ENCODE measurements at places on chromosomes 13 and 19.

DNA sequence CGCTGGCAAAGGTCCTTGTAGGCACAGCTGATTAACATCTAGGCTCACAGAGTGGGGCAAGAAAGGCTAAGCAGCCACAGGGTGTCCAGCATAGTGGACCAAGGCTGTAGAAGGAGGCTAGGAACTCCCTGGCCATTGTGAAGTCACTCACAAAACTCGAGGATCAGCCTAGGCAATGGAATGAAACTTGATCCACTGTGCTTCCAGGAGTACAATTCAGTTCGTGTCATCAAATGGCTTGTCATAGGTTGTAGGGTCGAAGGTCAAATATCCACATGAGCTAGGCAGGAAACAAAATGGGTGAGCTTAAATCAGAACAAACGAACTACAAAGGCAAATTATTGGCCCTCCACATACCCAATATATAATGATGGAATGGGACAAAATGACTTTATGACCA lies 4.4 kb upstream of the FAM187B start:
- no peak for DNase-seq

- DNase-seq = no peak
These were observed 15.6 kb downstream of the KDM4B start for GRCh38 chr19:4984438-4984990.

- no peak for DNase-seq
These were observed 457.7 kb upstream of the SPRY2 start for GRCh38 chr13:80798576-80799133.

DNA sequence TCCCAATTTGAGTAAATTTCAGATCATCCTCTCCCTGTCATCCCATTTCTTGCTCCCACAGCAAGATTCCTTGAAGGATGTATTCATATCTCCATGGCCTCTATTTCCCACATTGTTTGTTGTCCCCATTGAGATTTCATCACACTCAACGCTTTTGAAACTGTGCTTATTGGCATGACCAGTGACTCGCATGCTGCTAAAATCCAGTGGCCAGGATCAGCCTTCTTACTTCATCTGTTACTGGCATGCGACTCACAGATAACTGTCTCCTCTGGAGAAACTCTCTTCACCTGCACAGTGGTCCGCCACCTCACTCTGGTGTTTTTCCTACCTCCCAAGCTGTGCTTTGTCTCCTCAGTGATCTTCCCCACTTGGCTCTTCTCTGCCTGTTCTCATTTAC lies 95.8 kb downstream of the WASF3 start:
- no peak for DNase-seq

GRCh38 chr19:33348301-33349010 lies 25.1 kb upstream of the CEBPG start:
- DNase-seq = no peak

DNA sequence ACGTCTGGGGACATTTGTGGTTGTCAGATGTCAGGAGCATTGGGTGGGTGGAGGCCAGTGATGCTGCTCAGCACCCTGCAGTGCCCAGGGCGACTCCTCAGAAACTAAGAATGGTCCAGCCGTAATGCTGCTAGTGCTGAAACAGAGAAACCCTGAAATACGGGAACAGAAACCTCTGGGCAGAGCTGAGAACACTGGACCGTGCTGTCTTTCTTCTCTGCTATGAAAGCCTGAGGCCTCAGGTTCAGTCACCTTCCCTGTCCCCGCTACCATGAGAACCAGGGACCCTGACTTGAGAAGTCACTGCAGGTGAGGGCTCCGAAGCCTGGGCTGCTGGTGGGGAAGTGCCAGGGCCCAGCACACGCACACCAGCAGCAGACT lies 13.4 kb downstream of the CAPS start:
- no peak for DNase-seq

DNA sequence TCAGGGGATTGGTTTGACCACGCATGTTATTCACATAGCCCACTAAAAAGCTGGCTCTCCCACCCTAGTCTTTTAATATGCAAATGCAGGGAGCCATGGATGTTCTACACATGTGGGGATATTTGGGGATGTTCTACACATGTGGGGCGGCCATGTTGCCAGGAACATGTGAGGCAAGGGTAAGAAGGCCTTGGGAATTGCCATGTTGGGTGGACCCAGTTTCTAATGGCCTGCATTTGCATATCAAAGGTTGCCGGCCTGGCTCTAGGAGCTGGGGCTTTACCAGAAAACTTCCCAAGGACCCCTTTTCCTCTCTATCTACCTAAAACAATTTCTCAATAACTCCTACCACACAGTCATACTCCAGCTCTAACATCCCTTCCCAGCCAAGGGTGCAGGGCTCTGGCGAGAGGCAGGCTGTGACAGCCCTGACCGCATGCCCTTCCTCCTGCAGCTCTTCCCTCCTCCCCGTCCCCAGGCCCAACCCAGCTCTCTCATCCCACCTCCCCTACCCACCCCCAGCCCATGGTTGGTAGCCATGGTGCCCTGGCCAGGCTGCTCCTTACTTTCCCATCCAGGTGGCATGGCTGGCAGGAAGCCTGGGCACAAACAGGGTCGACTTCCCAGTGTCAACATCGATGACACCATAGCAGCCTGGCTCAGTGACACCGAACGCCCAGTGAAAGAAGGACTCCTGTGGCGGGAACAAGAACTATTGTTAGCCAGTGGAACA lies 11.0 kb downstream of the PEPD start:
- no peak for DNase-seq

DNA sequence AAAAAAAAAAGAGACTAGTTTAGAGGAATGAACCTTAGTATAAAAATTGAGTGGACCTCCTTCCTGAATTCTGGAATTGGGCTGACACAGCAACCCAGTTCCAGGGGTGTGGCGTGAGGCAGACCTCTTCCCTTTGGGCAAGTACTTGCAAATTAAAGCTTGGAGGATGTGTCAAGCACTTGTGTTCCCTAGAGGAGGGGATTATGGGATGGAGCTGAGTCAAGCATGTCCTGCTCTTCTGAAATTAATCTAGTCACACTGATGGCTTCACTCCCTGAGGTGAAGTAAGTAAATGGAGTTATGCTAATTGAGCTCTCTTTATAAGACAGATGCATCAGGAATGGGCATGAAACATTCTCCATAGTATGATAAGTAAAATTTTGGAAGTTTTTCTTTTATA lies 107.7 kb upstream of the HTR2A start:
- no peak for DNase-seq

GRCh38 chr13:49836516-49836915 lies 44.0 kb upstream of the KPNA3 start:
- no peak for DNase-seq

- no peak for DNase-seq
These were observed 10.1 kb downstream of the TMEM143 start for GRCh38 chr19:48353677-48354076.

- no peak for DNase-seq
These were observed 36.8 kb downstream of the ERICH4 start for GRCh38 chr19:41479757-41480191.

- DNase-seq = no peak
These were observed 788.9 kb downstream of the UQCRFS1 start for GRCh38 chr19:28424077-28424476.

DNA sequence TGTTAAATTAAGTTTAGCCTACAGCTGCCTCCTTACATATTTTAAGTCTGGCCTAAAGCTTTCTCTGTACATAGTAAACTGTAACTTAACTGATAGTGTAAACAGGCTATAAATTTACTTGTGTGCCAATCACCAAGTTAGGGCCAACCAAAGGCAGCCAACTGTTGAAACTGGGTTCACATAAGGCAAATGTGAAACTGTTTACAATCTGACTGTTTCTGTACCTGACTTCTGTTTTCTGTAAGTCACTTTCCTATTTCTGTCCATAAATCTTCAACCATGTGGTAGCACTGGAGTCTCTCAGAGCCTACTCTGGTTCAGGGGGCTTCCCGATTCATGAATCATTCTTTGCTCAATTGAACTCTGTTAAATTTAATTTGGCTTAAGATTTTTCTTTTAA lies 103.1 kb downstream of the RAP2A start:
- DNase-seq = no peak

DNA sequence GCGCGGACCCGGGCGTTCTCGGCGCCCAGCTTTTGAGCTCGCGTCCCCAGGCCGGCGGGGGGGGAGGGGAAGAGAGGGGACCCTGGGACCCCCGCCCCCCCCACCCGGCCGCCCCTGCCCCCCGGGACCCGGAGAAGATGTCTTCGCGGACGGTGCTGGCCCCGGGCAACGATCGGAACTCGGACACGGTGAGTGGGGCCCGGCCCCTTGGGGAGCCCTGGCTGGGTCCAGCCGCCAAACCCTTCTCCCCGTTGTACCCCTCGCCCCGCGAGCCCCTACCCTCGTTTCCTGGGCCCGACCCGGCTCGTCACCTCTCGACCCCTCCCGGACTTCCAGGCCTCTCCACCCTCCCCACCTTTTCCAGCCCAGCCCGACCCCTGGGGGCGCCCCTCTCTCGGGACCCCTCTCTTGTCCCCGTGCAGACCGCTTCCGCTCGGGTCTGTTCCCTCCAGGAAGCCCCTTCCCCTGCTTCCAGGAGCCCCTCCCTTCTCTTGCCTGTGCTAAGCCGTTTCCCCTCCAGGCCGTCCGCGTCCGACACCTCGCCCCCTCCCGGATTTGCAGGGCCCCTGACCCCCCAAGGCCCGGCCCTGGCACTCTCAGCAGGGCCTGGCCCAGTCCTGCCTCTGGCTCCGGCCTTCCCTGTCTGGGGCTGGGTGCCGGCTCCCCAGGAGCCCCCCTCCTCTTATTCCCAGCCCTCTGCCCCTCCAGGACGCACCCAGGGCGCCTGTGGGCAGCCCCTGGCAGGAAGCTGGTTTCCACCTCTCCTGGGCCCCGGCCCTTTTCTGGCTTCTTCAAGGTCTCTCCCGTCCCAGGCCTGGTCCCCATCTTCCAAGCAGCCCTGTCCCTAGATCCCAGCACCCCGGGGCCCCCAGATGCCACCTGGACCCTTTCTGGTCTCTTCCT lies 632 bp downstream of the MARK4 start:
- DNase-seq = no peak

DNA sequence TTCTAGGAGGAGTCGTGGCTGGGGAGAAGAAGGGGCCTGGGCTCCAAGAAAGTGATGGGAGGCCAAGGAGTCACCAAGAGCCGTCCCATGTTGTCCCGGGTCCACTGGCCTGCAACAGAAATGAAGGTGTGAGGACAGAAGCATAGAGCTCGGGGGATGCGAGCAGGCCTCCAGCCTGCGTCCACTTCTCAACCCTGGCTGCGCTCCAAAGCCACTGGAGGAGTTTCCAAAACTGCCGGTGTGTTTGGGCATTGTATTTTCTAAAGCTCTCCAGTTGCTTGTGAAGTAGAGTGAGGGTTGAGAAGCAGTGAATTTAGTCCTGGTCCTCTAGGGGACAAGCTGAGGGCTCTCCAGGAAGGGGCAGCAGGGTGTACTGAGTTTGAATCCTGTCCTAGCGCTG lies 13.0 kb downstream of the FFAR2 start:
- DNase-seq = no peak

GRCh38 chr19:8504171-8504570 lies 1.7 kb upstream of the PRAM1 start:
- DNase-seq = no peak

DNA sequence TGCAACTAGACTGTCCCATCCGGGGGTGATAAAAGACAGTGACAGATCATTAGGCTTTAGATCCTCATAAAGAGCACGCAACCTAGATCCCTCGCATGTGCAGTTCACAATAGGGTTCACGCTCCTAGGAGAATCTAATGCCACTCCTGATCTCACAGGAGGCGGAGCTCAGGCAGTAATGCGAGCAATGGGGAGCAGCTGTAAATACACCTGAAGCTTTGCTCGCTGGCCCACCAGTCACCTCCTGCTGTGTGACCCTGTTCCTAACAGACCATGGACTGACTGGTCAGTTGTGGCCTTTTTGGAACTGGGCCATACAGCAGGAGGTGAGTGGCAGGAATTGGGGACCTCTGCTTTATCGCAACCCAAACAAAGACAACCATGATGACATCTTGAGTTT lies 173.2 kb downstream of the DLEU7 start:
- no peak for DNase-seq

DNA sequence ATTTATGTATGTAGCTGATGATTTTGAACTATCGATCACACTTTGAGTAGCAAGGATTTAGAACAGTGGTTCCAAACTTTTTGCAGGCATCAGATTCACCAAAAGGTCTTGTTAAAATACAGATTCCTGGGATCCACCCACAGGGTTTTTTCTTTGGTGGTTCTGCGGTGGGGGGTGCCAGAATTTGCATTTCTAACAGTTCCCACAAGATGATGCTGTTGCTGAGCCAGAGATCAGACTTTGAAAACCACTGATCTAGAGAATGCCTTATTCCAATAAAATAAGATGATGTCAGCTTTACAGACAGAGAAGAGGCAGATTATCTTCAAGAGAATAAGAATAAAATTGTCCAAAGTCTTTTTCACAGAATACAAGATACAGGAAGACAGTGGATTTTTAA lies 80.9 kb upstream of the SHISA2 start:
- no peak for DNase-seq

DNA sequence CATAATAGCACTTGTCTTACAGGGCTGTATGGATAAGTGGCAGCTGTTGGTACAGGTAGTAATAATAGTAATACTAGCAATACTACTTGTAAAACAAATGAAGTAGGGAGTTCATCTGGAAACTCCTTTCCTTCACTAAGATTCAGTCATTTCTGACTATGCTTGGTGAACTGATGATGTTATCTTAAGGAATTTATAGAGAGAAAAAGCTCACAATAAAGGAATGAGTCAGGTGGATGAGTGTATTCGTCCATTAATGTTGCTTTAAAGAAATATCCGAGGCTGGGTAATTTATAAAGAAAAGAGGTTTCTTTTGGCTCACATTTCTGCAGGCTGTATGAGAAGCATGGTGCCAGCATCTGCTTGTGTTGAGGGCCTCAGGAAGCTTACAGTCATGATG lies 477.3 kb downstream of the KLF12 start:
- DNase-seq = no peak

DNA sequence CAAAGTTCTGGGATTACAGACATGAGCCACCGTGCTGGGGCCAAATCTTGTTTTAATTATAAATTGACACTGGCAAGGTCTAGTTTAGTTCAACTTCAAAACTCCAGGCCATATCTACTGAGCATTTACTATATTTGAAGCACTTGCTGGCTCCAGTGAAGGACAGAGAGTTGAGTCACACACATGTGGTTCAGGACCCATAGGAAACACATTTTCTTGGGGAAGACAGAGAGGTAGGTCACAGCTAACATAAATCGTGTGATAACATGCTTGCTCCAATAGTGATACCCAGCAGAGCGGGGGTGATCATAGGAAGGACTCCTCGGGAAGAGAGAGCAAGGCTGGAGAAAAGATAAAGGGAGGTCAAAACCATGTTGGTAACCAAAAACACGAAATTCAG lies 170.6 kb upstream of the TSC22D1 start:
- no peak for DNase-seq

DNA sequence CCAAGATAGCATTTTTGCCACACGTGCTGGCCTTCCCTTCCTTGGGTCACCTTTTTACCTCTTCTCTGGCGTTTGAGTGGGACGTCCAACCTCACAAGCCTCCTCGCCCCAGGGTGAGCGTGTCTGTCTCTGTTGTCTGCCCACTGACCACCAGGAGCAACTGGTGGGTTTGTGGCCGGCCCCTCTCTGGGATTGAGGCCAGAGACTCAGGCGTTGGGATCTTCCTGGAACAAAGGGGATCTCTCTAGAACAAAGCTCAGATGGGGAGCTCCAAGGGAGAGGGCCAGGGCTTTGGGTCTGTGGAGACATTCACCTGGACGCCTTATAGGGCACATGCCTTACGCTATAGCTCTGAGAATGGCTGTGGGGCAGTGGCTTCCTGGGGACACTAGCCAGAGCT lies 17.4 kb downstream of the COMP start:
- no peak for DNase-seq

GRCh38 chr13:93248627-93249047 lies 22.0 kb downstream of the GPC6 start:
- no peak for DNase-seq

Measured in PC-9 (cell line).